ENCODE measurements at places on chromosomes 16 and 17. TPM values are rescaled to one million over a fixed set of nuclear protein-coding genes. Genes with fewer than 3 reads are reported as not detected.

Gene PMP22
- polyA plus RNA-seq, result 78.9 TPM

Gene LAT
- 4.7 TPM for polyA plus RNA-seq

Gene ZNF668
- 9.0 TPM for polyA plus RNA-seq

DNA sequence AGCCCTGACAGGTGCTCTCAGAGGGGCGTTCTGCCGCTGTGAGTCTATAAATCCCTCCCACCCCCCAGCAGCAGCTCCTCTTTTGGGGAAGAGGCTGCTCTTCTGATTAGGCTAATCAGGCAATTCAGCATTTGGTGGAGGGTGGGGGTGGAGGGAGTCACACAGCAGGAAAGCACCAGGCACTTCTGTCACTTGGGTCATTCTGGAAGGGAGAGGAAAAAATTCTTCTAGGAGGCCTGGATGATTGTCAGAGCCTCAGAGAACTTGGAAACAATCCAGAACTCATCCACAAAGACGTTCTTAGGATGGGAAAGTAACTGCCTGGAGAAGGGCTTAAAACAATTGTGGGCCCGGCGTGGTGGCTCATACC lies 7.3 kb upstream of the SSTR2 start:
- no peak for DNase-seq

DNA sequence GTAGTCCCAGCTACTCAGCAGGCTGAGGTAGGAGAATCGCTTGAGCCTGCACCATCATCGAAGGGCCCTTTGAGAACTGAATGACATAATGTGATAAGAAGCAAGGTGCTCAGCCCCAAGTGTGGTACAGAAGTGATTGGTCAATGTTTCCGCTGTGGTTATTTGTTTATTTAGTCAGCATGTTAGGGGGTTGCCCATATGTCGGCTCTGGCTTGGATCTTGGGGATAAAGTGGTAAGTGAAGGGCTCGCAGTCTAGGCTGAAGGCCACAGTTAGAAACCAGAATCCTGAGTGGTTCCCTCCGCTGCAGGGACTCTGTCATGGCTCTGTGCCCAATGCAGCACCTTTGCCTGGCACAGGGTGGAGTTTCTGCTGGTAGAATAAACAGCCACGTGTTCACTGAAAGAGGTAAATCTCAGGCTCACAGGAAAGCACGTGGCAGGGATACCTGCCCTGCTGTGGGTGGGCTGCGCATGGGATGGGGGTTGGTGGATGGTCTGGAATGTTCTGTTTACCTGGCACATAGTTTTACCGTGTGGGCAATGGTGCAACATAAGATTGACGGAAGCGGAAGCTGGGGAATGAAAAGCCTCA lies 35.4 kb downstream of the SYT17 start:
- DNase-seq, result no peak

DNA sequence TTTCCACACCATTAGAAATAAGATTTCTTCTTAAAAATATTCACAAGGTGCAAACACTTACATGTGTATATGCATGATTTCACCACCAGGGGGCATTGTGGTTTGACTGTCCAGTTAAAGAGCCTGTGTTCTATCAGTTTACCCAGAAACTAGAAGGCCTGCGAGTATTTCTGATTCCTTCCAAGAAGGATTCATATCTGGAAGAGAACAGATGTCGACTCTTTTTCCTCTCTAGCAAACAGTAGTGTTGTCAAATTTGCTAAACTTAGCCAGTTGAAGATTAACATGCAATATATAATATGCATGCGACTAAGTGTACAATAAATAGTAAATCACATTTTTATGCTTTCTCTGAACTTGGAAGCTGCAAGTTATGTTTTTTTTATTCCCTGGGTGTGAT lies 404.1 kb downstream of the WWOX start:
- DNase-seq, result no peak

- DNase-seq, result no peak
These were observed 58.3 kb upstream of the BRD7 start for GRCh38 chr16:50427107-50427506.

DNA sequence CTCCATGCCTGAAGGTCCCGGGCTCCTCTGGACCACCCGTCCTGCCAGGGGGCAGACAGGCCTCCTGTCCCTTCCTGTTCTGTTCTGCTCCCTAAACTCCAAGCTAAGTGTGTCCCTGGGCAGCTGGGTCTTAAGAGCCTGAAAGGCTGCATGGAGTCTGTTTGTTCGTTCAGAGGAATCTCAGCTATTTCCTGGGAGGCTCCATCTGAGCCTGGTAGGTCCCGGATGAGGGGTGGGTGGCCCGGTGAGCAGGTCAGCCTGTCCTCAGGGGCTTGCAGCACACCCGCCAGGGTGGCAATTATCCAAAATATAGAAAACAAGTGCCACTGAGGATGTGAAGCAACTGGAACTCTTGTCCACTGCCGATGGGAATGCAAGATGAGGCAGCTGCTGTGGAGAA lies 12.6 kb downstream of the ACTG1 start:
- no peak for DNase-seq

GRCh38 chr17:81400996-81401722 lies 5.9 kb downstream of the BAHCC1 start:
- DNase-seq, result no peak

DNA sequence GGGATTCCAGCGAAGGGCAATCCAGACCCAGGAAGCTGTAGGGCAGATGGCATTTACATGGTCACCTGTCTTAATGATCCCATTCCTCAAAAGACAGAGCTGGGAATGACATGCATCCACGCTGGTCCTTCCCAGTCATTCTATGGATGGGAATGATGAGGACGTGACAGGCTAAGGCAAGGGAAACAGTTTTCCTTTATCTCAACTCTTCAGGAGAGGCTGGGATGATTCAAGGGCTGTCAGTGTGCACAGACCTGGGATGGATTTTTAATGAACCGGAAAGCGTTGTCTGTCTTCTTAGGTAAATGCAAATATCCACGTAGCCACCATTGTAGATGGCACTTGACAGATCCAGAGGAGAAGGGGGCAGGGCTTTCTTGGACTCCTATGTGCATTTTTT lies 483.2 kb upstream of the EEF2KMT start:
- no peak for DNase-seq

GRCh38 chr17:53093391-53093790 lies 729.3 kb upstream of the KIF2B start:
- no peak for DNase-seq
